ENCODE measurements at places on chromosomes 5 and 9.

DNA sequence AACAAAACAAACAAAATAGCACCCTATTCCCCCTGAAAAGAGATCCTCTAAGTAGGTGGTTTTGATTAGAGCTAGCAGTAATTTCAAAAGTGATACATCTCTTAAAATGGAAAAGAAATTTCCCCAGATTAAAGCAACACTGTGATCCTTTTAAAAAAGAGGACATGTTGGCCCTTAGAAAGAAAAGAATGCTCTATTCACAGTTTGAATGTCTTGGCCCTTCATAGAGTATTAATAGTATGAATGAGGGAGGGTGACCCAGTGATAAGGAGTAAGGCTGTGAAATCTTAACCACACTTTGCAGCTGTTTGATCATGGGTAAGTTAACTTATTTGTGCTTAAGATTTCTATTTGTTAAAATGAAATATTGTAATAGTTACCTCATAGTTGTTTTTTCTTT lies 467.7 kb upstream of the MEF2C start:
- DNase-seq = no peak

DNA sequence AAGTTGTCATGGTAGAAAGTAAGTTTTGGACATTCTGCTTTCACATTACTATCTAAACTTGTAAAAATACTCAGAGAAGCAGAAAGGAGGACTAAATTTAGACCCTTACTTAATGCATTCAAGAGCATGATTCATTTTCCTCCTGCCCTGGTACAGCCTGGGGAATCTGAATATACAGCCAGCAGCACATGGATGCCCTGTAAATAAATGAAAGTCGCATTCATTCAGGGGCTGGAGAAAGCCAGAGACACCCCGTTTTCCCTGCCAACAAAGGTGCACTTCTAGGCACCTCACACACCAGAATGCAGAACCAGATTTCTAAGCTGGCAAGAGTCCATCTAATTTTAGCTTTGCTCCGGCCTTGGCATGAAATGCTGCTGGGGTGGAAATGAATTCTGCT lies 172.7 kb upstream of the KLF9 start:
- DNase-seq = no peak

- DNase-seq = no peak
Observed at GRCh38 chr9:91082731-91083130, 279.0 kb downstream of the AUH start.

DNA sequence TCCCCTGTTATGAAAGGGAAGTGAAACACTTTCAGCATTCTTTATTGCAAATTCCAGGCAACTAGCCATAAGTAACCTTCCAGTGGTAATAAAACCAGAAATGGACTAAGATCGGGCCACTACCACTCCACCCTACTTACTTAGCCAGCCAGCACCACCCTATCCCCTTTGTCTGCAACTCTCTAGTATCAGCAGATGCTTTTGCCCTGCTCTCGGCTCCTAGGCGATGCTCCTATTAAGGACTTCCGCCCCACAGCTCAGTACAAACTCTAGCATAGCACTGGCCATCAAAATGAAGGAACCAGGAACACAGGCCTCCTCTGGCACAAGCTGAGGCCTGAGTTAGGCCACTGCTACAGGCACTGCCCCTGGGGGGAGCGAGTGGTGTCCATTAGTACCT lies 81.2 kb downstream of the GLDC start:
- no peak for DNase-seq

- DNase-seq = peak; percentile 14
Observed at GRCh38 chr9:6646293-6646636, 736 bp upstream of the GLDC start.

GRCh38 chr9:97299809-97300414 lies 7.5 kb upstream of the CCDC180 start:
- peak; percentile 35 for DNase-seq

GRCh38 chr9:88766778-88767503 lies 224.3 kb upstream of the S1PR3 start:
- no peak for DNase-seq

GRCh38 chr5:93777620-93778019 lies 36.2 kb upstream of the POU5F2 start:
- no peak for DNase-seq

DNA sequence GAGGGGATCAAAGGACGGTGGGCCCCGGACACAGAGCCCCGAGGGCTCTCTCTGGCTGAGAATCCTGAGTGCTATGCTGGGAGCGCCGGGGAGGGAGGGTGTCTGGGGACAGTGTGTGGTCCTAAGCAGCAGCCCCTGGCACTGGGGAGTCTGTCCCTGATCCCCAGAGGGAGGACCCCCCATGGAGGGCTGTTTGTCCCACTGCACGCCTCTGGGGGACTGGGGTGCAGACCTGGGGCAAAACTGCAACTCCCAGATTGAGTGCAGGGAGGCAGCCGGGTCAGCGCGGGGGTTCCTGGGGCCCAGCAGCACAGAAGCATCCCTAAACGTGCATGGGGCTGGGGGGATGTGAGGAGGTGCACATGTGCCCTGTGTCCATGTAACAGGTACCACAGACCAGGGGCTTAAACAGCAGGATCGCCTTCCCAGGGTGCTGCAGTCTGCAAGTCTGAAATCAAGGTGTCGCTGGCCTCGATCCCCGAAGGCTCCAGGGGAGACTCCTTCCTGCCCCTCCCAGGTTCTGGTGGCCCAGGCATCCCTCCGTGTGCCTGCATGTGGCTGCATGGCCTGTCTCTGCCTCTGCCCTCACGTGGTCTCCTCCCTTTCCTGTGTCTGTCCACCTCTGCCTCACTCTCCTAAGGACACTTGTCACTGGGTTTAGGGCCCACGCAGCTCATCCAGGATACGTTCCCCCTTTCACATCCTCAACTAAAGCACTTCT lies 35.9 kb upstream of the IRX4 start:
- no peak for DNase-seq

- DNase-seq = no peak
Observed at GRCh38 chr9:110620726-110621125, 41.2 kb upstream of the SVEP1 start.

DNA sequence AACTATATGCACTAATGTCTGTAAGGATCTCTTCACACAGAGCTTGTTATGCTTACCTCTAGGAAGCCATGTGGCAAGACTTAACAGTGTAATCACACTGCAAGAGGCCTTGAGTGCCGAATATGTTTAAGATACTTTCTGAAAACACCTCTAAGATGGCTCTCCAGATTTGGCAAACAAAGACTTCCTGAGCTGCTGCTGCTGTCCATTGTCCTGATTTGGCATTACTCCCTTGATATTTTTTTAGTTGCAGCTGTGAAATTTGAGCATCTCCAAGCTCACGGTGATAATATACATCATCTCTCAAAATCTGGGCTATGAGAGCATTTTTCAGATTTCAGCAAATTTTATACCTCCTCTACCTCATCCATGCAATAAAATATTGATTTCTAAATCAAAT lies 384.5 kb upstream of the CDH6 start:
- no peak for DNase-seq

DNA sequence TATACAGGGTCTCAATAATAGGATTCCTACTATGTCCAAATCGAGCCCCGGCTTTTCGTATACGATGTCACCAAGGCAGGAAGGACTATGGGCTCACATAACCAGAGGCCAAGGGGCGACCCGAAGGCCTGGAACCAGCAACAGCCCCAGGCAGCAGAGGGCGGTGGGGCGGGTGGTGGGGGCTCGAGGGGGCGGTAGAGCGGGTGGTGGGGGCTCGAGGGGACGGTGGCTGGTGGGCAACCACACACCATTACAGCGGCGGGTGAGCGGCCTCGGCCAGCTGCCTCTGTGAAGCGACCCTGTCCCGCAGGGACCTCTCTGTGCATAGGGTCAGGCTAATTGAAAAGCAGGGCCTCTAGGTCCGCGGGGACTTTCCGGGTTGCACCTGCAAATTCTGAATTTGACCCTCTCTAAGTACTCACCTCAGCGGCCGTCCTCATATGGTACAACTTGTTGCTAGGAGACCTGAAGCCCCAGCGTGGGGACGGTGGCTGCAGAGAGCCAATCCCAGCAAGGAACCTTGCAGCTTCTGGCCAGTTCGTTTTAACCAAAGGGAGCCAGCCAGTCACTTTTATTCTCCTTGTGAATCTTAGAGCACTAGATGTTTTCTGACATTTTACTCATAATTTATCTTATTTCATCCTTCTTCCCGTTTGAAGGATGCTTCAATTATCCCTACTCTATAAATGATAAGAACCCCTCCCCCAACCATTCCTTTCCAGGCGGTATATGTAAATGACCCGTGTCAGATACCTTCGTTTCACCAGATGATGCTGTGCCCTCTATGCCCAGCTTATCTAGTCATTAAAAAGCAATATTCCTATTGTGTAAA lies at the start of gene NME5:
Gene NME5, minus strand, starts transcription at position 480 of the 832 bp plus-strand sequence. CDS start 648 bp downstream, outside the sequence.
- DNase-seq = no peak

- DNase-seq = no peak
Observed at GRCh38 chr9:129881547-129882324, 46.5 kb downstream of the USP20 start.

- no peak for DNase-seq
Observed at GRCh38 chr5:53766673-53767072, 206.2 kb downstream of the NDUFS4 start.

Measured in CD4-positive, CD25-positive, alpha-beta regulatory T cell (primary cell).